Posterior cingulate gyrus (tissue), 11 donors: ENCODE measurements at places on chromosomes 13 and 19.

DNA sequence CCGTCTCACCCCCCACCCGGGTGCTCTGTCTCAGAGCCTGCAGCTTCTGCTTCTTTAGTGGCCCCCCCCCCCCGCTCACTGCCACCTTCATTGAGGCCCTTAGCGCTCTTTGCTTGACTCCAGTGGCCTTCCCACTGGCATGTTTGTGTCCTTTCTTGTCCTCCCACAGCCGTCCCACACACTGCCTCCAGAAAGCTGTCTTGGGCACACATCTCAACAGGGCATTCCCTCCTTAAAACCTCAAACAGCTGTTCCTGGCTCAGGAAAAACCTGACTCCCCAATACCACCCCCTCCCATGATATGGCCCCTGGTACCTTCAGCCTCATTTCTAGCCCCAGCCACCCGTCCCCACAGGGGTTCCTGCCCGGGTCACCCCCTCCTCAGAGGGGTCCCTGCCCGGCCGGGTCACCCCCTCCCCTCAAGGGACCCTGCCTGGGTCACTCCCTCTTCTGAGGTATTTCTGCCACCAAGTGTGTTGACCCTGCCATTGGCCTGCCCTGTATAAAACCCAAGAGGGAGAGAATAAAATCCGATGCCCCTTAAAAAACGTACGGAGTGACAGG lies 8.9 kb downstream of the B3GLCT start:
- DNase-seq: no peak

GRCh38 chr13:107715496-107715895 lies 499.8 kb downstream of the LIG4 start:
- no peak for DNase-seq

- DNase-seq: peak; percentile 99
Measured at GRCh38 chr19:38849860-38850435, at the start of gene HNRNPL. Gene HNRNPL, minus strand, starts transcription at chr19:38849986. Its CDS starts 20 bp downstream, at chr19:38849966.

DNA sequence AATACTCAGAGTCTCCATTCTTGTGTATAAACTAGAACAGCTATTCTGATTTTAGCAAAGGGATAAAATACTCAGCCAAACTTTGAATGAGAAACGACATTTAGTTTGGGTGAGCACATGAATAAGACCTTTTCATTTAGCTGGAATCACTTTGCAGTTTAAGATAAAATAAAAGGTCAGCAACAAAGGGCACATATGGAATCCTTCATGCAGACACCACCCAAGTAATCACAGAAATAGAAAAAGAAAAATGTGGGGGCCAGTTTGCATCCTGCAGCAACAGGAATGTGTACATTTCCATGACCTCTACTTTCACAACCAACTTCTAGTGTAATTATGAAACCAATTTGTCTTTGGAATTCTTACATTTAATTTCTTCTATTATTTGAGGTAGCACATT lies 1637.4 kb downstream of the PCDH9 start:
- no peak for DNase-seq

DNA sequence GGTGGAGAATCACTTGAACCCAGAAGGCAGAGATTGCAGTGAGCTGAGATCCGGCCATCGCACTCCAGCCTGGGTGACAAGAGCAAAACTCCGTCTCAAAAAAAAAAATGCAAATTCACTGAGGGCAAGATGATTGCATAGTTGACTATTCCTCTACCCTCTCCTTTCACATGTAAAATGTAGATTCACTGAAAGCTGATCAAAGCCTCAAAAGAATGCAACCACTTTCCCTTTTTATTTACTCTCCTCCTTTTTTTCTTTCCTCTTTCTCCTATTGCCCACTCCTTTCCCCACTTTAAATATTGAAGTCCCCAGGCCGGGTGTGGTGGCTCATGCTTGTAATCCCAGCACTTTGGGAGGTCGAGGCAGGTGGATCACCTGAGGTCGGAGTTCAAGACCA lies 6.3 kb downstream of the TEX101 start:
- DNase-seq: no peak
